Omental fat pad (tissue), 4 donors: ENCODE measurements at places on chromosomes 7 and 10.

GRCh38 chr7:132759482-132760243 is 183.4 kb upstream of the PLXNA4 start:
- no peak for DNase-seq

GRCh38 chr7:19248681-19249080 is 103.5 kb upstream of the FERD3L start:
- DNase-seq, result no peak

GRCh38 chr7:39400836-39401235 is 165.4 kb upstream of the YAE1 start:
- DNase-seq, result no peak

- DNase-seq, result no peak
These were observed 24.0 kb downstream of the AGK start for GRCh38 chr7:141575164-141575563.

GRCh38 chr10:91287276-91287675 is 66.8 kb downstream of the PCGF5 start:
- no peak for DNase-seq

- no peak for DNase-seq
These were observed 223.8 kb downstream of the DYNC1I1 start for GRCh38 chr7:95996174-95996573.

GRCh38 chr10:14873090-14873760 is 5.4 kb upstream of the SUV39H2 start:
- DNase-seq, result no peak

DNA sequence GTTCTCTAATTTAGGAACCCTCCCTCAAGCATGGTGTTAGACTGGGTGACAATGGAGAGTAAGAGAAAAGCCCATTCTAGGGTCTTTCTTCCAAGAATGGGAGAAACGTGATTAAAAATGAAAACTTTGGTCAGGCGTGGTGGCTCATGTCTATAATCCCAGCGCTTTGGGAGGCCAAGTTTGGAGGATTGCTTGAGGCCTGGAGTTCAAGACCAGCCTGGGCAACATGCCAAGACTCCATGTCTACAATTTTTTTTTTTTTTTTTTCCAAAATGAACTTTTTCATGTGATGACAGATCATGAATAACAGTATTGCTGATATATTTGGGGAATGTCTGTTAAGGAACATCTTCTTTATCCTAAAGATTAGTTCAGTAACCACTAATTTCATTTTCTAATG is 194.6 kb downstream of the MLLT10 start:
- DNase-seq, result no peak

- DNase-seq, result no peak
These were observed 41.9 kb downstream of the SPAM1 start for GRCh38 chr7:123966936-123967335.

DNA sequence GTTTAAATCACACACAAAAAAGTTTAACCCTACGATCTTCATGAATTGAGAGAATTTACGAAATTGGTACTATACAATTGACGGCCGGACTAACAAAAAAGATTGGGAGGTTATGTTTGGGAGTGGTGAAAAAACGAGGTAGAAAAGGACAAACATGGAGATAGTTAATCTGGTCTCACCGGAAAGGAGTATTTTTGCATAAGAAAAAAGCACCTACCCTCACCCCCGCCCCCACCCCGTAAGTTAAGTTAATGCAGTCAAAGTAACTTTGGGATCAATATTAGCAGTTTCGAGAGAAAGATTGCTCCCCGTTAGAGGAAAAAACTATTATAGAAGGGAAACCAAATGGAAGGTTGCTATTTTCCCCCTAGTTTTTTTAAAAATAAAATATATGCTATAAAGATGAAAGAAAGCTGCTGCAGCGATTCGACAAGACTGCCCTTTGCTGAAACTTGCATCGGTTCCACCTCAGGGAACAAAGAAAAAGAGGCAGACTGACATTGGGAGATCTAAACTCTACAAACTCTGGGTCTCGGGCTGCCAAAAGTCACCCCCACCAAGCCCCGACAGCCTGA is 3.5 kb downstream of the SP8 start:
- no peak for DNase-seq

- DNase-seq, result no peak
These were observed 47.4 kb downstream of the ANKRD61 start for GRCh38 chr7:6078548-6078947.

DNA sequence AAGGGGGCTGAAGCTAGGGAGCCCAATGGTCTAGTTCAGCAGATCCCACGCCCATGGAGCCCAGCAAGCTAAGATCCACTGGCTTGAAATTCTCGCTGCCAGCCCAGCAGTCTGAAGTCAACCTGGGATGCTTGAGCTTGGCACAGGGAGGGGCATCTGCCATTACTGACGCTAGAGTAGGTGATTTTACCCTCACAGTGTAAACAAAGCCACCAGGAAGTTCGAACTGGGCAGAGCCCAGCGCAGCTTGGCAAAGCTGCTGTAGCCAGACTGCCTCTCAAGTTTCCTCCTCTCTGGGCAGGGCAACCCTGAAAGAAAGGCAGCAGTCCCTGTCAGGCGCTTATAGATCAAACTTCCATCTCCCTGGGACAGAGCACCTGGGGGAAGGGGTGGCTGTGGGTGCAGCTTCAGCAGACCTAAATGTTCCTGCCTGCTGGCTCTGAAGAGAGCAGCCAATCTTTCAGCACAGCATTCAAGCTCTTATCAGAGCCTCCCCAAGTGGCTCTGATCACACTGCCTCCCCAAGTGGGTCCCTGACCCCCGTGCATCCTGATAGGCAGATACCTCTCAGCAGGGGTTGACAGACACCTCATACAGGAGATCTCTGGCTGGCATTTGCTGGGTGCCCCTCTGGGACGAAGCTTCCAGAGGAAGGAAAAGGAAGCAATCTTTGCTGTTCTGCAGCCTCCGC is 167.8 kb downstream of the CCDC71L start:
- DNase-seq, result no peak

GRCh38 chr7:16207321-16207720 is 214.0 kb downstream of the CRPPA start:
- no peak for DNase-seq

- no peak for DNase-seq
These were observed 69.4 kb upstream of the GSDME start for GRCh38 chr7:24826662-24827020.

DNA sequence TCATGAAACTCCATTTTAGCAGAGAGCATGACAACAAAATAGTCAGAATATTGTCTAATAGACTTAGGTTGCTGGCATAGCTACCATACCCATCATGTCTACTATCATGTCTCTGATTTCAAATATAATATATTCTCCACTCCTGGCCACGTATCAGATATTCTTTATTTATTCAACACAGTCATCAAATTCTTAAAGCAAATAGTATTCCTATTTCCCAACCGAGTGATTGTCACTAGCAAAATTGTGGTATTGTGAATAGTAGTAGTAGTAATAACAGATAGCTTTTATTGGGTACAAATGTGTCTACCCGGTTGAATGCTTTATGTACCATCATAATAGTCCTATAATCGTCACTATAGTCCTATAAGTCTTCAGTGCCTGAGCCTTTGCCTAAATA is 918.6 kb downstream of the KCNMA1 start:
- no peak for DNase-seq

DNA sequence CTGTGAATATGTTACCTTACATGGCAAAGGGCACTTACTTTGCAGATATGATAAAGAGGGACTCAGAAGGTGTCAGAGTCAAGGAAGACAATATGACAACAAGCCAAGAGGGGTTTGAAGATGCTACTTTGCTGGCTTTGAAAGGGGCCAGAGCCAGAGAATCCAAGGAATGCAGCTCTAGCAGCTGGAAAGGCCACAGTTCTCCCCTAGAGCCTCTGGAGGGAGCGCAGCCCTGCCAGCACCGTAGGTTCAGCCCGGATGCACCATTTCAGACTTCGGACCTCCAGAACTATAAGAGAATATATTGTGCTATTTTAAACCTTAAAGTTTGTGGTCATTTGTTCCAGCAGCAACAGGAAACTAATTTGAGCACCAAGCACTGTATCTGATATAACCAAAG is 32.9 kb upstream of the WDR11 start:
- DNase-seq, result no peak

DNA sequence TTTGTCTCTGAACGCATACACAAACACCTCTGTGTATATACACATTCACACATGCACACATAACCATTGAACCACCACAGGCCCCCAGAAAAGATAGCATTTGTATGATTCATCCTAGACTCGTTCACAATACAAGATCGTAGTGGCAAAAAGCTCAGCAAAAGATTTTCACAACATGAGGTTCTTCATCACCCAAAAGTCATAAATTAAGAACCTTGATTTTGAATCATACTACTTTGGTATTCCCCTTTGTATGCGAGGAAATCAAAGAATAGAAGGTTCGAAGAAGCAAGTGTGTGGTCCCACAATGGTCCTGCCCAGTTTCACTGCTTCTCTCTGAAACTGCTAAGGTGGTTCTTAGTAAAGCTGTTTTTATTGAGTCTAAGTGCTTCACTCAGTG is 200.7 kb downstream of the CELF2 start:
- no peak for DNase-seq

- DNase-seq, result no peak
These were observed 96.6 kb downstream of the FAM53B start for GRCh38 chr10:124647421-124648130.

DNA sequence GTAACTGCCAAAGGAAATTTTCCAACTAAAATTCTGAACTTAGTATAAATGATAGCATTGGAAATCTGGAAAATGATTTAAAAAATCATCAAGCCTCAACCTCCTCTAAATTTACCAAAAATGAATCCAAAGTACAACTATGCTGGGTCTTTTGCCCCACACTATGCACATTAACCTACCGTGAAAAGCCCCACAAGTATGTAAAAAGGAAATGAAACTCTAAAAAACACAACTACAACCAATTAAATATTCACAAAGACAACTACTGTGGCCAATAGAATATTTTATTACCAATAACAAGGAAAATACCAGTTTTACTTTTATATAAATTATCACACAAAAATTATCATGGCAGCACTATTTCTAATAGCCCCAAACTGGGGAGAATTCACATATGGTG is 19.3 kb downstream of the EIF3A start:
- DNase-seq, result no peak

GRCh38 chr10:81920213-81920829 is 45.3 kb downstream of the NRG3 start:
- no peak for DNase-seq

- no peak for DNase-seq
These were observed 69.3 kb upstream of the NEBL start for GRCh38 chr10:20966426-20966825.

GRCh38 chr7:26860361-26860760 is 4.0 kb downstream of the SKAP2 start:
- DNase-seq, result no peak
